Stimulated activated CD4-positive, alpha-beta T cell treated with anti-CD3 and anti-CD28 coated beads, TNF-alpha, amount 100 ng/mL, for 1 hour (primary cell): ENCODE measurements at places on chromosomes 12 and 14.
A peak's percentile ranks its signal among the peaks of the same experiment; 100 is the strongest.

DNA sequence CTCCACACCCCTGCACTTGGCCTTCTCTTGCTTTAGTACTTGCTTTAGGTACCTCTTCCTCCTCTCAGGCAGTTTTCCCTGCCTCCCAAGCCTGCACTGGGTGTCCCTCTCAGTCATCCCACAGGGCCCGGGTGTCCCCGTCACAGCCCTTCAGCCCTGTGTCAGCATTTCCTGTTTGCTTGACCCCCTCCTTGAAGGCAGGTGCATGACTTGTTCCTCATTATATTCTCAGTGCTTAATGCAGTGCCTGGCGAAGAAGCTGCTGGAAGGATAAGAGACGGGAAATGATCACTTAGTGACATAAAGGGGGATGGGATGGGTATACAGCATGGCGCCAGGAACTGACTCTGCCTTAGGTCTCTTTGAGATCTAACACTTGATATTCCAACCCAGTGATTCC lies 61.5 kb downstream of the IQSEC3 start:
- no peak for DNase-seq

GRCh38 chr12:130765186-130765659 lies 49.1 kb upstream of the RIMBP2 start:
- no peak for DNase-seq

DNA sequence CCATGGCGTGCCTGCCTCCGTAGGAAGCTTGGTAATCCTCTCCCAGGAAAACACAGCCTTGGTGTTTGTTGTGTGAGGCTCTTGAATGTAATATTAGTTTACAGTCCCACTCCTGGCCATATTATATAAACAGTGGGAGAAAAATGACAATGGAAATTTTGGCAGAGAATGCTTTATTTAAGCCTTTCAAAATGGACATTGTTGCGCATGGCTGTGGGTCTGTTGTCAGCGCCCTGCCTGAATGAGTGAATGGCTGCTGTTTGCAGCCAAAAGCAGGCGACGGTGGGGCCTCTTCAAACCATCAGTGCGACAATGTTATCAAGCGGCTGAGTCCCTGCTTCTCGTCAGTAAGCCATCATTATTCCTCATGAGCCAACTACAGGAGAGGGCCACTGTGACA lies 201.8 kb upstream of the RMST start:
- DNase-seq = no peak

- no peak for DNase-seq
Measured at GRCh38 chr12:31603546-31604009, 12.6 kb upstream of the DENND5B start.

DNA sequence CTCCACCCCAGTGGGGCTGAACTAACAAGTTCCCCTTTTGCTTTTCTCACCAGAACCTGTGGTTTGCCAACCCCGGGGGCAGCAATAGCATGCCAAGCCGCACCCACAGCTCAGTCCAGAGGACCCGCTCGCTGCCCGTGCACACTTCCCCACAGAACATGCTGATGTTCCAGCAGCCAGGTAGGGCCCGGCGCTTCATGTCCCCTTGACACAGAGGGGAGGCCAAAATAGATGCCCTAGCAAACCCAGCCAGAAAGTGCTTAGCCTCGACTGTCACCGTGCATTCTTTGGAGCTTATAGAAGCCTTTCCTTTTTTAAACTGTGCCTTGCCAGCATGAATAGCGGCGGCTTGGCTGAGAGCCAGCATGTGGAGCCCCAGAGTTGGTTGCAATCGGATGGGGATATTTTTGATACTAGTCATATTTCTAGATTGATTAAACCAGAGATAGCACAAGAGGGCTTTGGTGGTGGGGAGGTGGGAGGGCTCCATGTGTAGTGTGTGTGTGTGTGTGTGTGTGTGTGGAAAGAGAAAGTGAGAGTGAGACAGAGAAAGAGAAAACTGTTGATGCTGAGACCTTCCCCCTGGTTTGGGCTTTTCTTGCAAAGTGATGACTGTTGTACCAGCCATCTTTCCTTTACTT lies 126.1 kb downstream of the GCH1 start:
- DNase-seq = no peak

- peak; percentile 58 for DNase-seq
Measured at GRCh38 chr14:104650057-104650980, 39.1 kb upstream of the INF2 start.

DNA sequence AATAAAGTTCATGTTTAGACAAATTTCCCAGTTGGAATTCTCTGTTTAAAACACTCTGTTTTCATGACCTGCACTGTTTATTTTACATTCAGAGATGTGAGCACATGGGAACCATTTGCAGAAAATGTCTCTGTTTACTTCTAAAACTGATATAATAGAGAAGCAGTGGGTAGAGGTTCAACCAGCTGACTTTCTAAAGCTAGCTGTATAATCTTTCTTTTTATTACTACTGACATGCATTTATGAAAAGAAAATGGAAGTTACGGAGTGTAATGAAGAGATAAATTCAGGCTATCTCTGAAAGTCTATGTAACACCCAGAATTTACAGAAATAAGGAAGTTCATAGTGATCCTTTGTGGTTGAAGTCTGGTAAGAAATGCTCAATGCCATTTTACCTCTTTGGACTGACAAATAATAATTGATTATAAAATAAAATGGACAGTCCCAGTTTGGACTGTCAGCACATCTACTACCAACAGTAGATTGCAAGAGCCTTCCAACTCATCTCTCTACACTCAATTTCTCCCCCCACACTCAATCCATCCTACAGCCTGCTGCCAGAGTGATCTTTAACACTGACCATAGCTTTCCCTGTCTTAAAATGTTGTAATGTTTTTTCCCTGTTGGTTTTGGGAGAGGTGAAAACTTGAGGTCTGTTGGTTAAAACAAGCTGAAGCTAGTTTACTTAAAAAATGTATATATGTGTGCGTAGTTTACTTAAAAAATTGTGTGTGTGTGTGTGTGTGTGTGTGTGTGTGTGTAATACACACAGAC lies 137.4 kb downstream of the AEBP2 start:
- no peak for DNase-seq

DNA sequence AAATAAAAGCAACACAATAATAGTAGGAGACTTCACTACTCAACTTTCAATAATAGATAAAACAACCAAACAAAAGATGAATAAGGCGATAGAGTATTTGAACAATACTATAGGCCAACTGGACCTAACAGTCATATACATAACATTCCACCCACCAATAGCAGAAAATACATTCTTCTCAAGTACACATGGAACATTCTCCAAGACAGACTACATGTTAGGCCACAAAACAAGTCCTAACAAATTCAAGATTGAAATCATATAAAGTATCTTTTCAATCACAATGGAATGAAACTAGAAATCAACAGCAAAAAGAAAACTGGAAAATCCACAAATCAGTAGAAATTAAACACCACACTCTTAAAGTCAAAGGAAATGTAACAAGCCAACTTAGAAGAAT lies 28.8 kb downstream of the RAD52 start:
- no peak for DNase-seq

DNA sequence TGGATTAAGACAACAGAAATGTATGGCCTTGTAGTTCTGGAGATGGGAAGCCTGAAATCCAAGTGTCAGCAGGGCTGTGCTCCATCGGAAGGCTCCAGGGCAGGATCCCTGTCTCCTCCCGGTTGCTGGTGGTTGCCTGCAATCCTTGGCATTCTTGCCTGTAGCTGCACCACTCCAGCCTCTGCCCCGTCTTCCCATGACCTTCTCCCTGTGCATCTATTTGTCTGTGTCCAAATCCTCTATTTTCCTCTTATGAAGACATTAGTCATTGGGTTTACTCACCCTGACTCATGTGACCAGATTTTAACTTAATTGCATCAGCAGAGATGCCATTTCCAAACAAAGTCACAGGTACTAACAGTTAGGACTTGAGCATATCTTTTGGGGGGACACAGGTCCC lies 15.1 kb downstream of the TUNAR start:
- DNase-seq = no peak

GRCh38 chr12:12812174-12812573 lies 972 bp upstream of the DDX47 start:
- no peak for DNase-seq

- DNase-seq = no peak
Measured at GRCh38 chr14:65906344-65906743, 493.8 kb downstream of the FUT8 start.

DNA sequence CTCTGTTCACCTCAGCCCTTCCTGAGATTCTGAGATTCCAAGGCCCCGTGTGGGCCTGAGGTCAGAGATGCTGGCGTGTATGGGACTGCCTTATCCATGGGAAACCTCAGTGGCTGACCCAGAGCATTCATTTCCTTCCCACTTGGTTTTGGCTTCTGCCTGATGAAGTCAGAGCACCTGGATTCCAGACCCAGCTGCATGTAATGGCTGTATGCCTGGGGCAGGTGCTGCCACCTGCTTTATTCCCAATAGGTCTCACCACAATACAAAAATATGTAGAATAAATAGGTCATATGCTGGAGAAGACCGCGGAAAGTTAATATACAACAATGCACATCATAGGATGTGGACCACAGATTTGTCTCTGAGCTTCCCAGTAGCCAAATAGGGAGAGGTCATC lies 25.6 kb downstream of the FIGNL2 start:
- no peak for DNase-seq

GRCh38 chr14:99699861-99700260 lies 15.8 kb downstream of the CYP46A1 start:
- no peak for DNase-seq

DNA sequence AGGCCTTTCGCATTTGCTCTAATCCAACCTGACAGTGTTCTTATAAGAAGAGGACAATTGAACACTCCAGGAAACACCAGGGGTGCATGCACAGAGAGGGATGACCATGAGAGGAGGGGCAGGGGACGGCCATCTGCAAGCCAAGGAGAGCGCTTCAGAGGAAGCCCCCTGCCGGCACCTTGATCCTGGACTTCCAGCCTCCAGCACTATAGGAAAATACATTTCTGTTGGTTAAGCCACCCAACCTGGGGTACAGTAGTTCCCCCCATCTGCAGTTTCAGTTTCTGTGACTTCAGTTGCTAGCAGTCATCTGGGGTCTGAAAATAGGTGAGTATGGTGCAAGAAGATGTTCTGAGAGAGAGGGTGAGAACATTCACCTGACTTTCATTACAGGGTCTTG lies 64.7 kb downstream of the CLMN start:
- DNase-seq = no peak

- DNase-seq = no peak
Measured at GRCh38 chr12:53514628-53515290, 7.5 kb upstream of the NPFF start.

DNA sequence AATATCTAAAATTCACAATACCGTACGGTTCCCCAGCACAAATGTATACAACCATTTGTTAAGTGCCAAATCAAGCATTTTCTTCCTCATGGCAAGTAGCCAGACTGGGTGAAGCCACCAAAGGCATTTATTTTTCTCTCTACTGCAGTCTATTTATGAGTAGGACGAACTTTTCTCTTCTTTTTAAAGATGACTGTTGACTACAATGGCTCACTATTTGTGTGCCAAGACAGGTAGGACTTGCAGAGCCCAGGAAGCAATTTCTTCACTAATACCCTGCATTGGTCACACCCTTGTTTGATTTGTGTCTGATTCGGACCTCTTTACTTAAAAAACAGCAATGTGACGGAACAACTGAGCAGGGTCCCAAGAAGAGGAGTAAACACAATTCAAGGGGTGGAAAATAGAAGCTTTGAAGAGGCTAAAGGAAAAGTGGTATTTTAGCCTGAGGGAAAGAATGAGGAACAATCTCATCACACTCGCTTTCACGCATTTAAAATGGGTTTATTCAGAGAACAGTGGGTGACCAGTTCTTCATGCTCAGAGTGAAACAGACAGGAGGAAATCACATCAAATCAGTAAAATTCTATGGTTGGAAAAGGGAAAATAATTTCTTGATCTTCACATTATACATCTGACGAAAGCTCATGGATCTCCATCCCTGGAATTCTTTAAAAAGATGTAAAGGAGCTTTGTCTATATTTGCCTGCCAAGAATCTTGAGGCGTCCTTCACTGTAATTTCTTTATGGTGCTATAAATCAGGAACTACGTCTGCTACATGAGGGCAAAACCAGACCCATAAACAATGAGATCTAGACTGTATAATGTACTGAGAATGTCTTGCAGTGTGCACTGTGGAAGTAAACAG lies 183.8 kb downstream of the PPM1H start:
- DNase-seq = no peak

- DNase-seq = no peak
Measured at GRCh38 chr14:94773061-94773648, 3.2 kb upstream of the GSC start.

DNA sequence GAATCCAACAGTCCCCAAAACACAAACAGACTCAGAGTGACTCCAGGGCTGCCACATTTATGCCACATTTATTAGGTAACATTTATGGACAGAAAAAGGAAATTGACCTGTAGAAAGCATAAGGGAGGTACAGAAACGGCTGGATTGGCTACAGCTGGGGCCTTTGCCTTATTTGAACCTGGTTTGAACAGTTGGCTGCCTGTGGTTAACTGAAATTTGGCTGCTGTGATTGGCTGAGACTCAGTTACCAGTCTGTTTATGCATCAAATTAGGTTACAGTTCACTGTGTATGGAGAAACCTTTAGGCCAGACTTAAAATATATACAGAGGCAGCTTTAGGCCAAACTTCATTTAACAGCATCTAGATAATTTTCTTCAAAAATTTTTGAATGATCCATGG lies 27.8 kb upstream of the PCNX1 start:
- no peak for DNase-seq

GRCh38 chr12:100845095-100845494 lies 50.5 kb downstream of the ANO4 start:
- no peak for DNase-seq

DNA sequence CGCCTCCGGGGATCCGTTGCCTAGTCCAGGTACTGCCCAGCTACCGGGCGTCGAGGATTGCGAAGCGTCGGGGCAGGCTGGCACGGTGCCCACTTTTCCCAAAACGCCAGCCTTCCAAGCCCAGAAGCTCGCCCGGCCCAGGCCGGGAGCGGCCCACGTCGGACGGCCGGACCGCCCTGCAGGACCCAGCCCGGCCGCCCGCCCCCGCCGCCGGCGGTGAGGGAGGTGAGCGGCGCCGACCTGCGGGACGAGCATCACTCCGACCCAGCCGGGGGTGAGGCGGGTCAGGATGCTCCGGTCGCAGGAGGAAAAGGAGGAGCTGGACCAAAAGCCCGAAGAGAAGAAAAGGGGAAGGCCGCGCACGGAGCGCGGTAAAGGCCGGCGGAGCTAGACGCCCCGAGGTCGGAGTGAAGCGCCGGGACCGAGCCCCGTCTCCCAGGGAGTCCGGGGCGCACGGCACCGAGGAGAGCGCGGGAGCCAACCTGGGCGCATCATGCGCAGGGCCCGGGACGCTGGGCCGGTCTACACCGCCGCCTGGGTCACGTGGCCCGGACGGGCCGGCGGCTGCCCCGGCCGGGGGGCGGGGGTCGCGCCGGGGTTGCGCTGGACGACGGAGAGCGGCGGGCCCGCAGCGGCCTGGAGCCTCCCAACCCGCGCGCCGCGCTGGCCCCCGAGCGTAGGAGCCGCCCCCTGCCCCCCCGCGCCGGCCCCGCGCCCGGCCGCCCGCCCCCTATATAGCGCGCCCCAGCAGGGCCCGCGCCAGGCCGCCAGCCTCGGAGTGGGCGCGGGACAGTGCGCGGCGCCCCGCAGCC lies at the start of gene AQP5:
AQP5 (plus strand) TSS at position 762 of the 812 bp plus-strand sequence. CDS start 146 bp downstream, outside the sequence.
- DNase-seq = no peak
